ENCODE measurements at places on chromosomes 1 and 21.

GRCh38 chr1:171984262-171984661 is 143.0 kb downstream of the DNM3 start:
- no peak for DNase-seq

- no peak for DNase-seq
Measured at GRCh38 chr1:190597294-190597693, 119.6 kb upstream of the BRINP3 start.

- DNase-seq: no peak
Measured at GRCh38 chr1:178530037-178530402, 17.1 kb downstream of the TEX35 start.

GRCh38 chr1:218339267-218339831 is 5.8 kb upstream of the TGFB2 start:
- peak; percentile 40 for DNase-seq

- no peak for DNase-seq
Measured at GRCh38 chr1:28506907-28507246, 1.0 kb downstream of the RCC1 start.

DNA sequence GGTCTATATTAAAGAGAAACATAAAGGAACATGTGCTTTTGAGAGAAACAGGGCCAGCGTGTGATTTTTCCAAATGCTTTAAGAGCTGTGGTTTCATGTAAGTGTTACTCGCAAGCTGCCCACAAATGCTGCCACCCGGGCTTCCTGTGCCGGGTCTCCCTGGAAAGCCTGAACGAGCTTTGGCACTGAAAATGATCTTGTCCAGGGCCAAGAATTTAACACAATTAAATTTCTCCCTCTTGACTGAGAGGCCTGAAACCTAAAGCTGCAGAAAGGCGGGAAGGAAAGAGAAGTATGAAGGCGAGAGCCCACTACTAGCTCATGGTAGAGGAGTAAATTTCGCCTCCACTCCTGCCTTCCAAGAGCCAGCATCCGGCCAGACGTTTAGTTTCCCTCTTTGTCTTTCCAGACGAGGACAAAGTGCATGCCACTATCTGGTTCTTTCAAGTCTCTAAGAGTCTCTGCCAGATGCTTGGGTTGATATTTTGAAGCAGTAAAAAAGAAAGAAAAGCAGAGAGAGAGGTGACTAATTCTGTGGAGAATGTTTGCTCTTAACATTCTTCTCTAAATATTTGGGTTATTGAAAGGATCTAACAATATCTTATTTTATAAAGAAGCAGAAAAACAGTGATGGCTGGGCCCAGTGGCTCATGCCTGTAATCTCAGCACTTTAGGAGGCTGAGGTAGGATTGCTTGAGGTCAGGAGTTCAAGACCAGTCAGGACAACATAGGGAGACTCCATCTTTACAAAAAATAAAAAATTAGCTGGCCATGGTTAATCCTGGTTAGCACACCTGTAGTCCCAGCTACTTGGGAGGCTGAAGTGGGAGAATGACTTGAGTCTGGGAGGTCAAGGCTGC is 100.0 kb upstream of the HNRNPU start:
- DNase-seq: no peak

GRCh38 chr1:83706354-83706938 is 292.5 kb downstream of the TTLL7 start:
- DNase-seq: no peak

- DNase-seq: peak; percentile 96
Measured at GRCh38 chr1:156471496-156472490, 28.8 kb downstream of the MEF2D start.
